Renal cortical epithelial cell (primary cell): ENCODE measurements at places on chromosomes 16 and 17.

DNA sequence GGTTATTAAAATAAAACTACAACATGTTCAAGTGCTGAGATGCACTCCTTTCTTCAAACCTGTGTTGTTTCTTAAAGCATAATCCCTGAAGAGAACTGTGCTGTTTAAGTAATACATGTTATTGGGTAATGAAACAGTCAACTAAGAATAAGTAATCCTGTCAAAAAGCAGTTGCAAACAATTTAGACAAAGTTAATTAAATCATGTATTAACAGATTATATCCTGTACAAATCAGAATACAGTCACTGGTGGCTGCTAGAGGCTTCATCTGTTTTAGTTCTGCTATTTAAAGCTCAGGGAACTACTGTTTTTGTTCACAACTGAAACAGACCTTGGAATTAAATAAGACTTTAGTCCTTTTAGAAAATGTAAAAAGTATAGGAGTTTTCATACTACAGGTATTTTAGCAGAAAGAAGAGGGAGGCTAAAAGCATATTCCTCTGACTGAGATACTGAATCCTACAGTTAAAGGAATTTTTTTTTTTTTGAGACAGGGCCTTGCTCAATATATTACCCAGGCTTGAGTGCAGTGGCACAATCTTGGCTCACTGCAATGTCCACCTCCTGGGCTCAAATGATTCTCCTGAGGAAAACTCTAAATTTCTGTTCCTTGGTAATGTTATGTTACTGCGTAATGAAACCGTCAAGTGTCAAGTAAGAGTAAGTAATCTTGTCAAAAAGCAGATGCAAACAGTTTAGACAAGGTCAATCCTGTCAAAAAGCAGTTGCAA is 27.3 kb upstream of the ITGA2B start:
- peak; percentile 90 for DNase-seq

GRCh38 chr16:53541326-53541725 is 38.3 kb upstream of the AKTIP start:
- no peak for DNase-seq

DNA sequence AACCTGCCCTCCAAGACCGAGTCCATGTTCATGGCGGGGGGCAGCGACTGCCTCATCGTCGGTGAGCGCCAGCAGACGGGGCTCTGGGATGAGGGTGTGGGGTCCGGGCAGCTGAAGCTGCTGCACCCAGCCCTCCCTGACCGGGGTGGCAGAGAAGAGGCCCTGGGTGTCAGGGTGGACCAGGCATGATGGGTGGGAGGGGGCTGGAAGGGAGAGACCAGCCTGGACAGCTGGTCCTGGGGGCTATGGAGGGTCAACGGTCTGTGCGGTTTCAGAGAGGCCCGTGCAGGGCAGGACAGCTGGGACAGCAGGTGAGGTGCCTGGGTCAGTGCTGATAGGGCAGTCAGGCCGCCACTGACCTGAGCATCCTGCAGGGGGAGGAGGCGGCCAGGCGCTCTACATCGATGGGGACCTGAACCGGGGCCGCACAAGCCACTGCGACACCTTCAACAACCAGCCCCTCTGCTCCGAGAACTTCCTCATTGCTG is 13.3 kb upstream of the ATP6V0C start:
- no peak for DNase-seq

GRCh38 chr16:10756574-10756973 is 12.9 kb downstream of the NUBP1 start:
- DNase-seq, result no peak

DNA sequence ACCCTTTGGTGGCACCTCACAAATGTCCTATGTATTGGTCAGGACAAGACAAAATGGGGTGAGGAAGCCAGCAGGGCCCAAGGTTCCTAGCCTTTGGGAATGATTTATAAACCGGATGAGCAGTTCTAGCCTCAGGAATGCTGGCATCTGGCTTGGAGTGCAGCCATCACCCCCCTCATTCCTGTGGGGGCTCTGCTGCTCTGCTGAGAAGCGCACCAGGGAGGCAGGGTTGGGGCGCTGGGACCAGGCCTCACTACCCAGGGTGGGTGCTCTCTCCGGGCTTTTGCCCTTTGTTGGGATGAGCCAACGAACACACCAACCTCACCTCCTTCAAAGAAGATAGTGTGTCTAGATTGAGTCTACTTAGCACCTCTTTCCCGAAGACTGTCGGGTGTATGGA is 39.2 kb downstream of the TMEM11 start:
- DNase-seq, result peak; percentile 17

GRCh38 chr17:79993390-79994227 is 42.1 kb downstream of the TBC1D16 start:
- DNase-seq, result peak; percentile 83

DNA sequence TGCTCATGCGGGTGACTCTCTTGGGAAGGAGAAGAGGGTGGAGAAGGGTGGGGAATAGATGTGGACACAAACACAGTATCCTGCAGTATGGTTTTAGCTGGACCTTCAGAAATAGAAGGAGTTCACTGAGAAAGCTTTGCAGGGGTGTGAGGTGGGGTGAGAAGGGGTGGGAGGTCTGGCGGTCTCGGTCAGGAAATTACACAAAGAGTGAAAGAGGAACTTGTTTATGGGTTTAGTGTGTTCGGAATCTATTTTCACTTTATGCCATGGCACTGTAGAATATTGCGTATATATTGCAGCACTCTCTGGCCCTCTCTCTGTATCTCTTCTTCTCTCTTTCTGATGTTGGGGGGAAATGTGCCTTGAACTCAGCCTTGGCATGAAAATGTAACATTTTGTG is 148.2 kb upstream of the GOT2 start:
- DNase-seq, result no peak

DNA sequence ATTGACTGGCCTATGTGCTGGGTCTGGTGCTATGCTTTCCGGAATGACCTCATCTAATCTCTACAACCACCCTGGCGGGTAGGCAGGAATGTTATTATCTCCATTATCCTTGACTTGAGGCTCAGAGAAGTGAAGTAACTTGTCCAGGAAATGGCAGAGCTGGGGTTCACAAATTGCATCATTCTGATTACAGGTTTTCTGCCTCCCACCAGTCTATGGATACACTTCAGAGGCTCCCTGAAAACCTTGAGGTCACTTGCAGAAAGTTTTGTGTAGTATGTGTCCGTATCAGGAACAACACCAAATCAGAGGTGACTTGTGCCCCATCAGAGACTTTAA is 19.1 kb downstream of the NOD2 start:
- DNase-seq, result no peak

- no peak for DNase-seq
Observed at GRCh38 chr16:8959921-8960787, 3.6 kb downstream of the USP7 start.

- DNase-seq, result no peak
Observed at GRCh38 chr17:19270704-19271611, 33.8 kb downstream of the EPN2 start.

DNA sequence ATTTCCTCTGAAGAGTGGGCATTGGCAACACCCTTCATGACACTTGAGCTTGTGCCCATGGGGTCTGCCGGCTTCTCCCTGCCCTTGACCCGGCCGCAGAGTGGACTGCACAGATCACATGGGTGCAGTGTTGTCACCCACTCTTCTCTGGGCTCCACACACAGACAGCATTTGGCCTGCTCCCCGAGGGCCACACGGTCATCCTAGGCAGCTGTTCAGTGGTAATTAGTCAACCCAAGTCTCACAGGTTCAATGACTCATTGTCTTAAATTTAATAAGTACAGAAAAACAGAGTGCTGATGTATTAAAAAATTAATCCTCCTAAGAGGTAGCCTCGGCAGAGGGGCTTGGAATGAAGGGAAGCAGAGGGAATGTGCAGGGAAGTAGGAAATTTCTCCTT is 204.8 kb downstream of the MSI2 start:
- DNase-seq, result peak; percentile 51

- DNase-seq, result no peak
Observed at GRCh38 chr17:52242268-52242667, 83.8 kb upstream of the CA10 start.

GRCh38 chr16:9463461-9463860 is 372.0 kb downstream of the HAPSTR1 start:
- DNase-seq, result no peak
